ENCODE measurements at places on chromosomes 11 and 22. TPM values are rescaled to one million over a fixed set of nuclear protein-coding genes. Genes with fewer than 3 reads are reported as not detected.

GRCh38 chr22:42208362-42208761, 62.1 kb downstream of the TCF20 start:
- no peak for DNase-seq

DNA sequence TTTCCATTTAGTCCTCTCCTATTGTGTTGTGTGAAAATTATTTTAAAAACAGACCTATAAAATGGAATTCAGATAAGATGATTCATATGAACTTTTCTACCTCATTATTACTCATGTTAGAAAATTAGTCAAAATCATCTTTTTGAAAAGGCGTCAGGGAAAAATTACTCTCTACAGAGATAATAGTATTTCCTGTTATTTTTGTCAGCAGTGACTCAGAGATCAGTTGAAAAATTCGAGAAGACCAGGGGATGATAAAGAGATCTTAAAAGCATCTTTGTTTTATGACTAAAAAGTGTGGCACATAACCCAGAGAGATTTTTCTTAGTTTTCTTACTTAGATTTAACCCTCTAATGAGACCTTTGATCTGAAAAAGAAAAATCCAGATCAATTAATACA, 157.9 kb upstream of the CARD18 start:
- peak; percentile 70 for DNase-seq

DNA sequence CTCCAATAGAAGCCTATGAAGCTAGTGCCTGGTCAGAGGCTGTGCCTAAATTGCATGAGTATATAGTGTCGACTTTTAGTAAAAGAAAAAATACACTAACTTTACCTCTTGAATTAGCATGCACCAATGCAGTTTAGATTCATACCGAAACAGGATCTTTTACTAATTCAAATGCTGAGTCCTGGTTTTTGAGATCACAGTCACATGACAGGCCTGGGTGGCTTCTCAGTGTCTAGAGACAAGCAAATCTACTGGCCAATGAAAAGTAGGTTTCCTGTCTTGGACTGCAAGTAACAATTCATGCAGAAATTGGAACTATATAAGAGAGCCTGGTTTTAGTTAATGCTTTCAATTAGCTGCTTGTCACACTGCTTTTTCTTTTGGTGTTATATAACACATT, 7.2 kb downstream of the ARHGEF12 start:
- no peak for DNase-seq

- peak; percentile 78 for DNase-seq
Measured at GRCh38 chr11:112321501-112322172, 61.0 kb upstream of the PLET1 start.

DNA sequence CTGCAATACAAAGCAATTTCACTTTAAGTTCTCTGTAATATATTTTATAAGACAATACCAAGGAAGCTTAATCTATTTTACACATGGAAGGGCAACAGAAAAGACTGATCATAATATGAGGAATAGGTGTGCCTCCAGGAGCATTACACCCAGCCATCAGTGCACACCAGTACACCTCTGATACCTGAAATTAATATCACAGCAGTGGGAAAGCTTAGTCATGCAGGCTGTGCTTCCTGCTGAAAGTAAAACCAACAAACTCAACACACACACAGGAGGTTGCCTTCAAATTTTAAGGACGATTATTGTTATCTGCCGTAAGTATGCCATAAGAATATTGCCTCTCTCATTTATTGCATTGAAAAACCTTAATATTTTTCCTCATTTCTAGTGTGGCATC, 1119.1 kb upstream of the TENM4 start:
- DNase-seq = no peak

DNA sequence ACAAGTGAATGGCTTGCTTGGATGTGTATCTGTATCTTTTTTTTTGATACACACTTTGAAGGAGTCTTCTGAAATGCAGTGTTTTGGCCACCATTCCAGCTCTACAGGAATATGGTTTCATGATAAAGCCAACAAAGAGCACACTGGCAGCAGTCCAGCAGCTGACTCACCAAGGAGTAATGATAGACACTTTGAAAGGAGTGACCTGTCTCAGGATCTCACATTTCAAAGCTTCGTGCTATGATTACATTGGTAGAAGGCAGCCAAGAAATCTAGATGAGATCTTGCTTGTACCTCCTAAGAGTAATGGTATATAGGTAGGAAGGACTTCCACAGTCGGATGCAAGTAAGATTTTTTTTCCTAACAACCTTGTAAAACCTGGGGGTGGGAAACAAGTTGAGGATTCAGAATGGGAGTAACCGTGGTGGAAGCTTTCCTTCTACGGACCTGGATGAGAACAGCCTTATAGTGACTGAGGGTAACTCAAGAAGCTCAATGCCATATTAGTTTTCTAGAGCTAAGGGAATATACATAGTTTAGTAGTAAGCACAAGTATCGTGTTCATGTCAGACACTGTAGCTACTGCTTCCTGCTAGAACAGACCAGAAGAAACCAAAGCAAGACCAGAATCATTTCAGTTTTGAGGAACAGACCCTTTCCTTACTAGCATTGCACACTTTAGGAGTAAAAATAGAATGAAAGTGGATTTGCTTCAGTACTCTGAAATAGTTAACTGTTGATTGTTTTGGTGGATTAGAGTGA, 25.0 kb downstream of the MTMR3 start:
- peak; percentile 74 for DNase-seq

DNA sequence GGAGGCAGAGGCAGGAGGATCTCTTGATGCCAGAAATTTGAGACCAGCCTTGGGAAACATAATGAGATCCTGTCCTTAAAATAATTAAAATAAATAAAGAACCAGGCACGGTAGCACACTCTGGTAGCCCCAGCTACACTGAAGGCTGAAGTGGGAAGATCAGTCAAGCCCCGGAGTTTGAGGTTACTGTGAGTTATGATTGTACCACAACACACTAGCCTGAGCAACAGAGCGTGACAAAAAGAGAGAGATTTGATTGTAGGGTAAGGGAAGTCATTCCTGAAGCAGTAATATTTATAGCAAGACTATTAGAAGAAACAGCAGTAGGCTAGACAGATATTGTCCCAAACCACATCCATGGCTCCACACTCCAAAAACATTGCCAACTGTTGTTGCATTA, 1408.4 kb upstream of the TENM4 start:
- no peak for DNase-seq

GRCh38 chr22:31230871-31231621, 18.9 kb downstream of the LIMK2 start:
- DNase-seq = peak; percentile 90

- DNase-seq = no peak
Measured at GRCh38 chr11:836700-837099, 3.9 kb downstream of the CD151 start.

GRCh38 chr11:119741369-119742262, 12.6 kb upstream of the NECTIN1 start:
- DNase-seq = peak; percentile 62

GRCh38 chr22:28252539-28252938, 333.5 kb upstream of the PITPNB start:
- DNase-seq = no peak

- DNase-seq = no peak
Measured at GRCh38 chr11:24932110-24933000, 435.5 kb downstream of the LUZP2 start.

The APLNR gene
- under 0.01 TPM for total RNA-seq

The LRRC32 gene
- 57.1 TPM for total RNA-seq

The AMPD3 gene
- 6.5 TPM for total RNA-seq

The FDXACB1 gene
- 1.1 TPM for total RNA-seq

The SLC17A6 gene
- total RNA-seq = not detected

The GALR3 gene
- not detected for total RNA-seq

Data from lung microvascular endothelial cell (primary cell).